Natural killer cell treated with Interleukin-12 subunit alpha and Interleukin-12 subunit beta and Interleukin-15 and Interleukin-18, amount 100 ng/mL, for 72 hours (primary cell): ENCODE measurements at places on chromosomes 4 and X.
A peak's percentile ranks its signal among the peaks of the same experiment; 100 is the strongest.

GRCh38 chr4:186161138-186161537 lies 30.2 kb upstream of the CYP4V2 start:
- H3K27ac ChIP-seq, result no peak overlapping the region
- no peak overlapping the region for H3K4me3 ChIP-seq

- H3K4me1 ChIP-seq, result no peaks in the 10 kb centered on the region
- peaks cover 6% of the 10 kb centered on the region for H3K36me3 ChIP-seq
- no peak overlapping the region for H3K27ac ChIP-seq
- DNase-seq, result no peak
- H3K27me3 ChIP-seq, result no peaks in the 10 kb centered on the region
Measured at GRCh38 chr4:163042306-163042705, 124.4 kb downstream of the NAF1 start.

DNA sequence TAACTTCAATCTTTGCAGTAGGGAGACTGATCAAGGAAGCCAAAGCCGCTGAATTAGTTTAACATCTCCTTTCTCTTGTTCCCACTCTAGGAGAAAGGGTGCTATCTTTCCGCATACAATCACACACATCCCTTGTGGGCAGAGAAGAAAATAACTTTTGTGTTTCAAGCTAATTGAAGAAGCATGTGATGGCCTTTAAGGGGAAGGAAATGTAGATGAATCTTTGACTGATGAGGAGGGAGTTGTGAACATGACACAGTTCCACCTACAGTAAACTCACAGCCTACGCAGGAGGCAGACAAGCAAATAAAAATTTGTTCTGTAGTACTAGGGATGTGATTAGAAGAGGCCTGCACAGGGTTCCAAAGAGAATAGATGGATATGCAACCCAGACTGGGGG lies 14.7 kb upstream of the SPATA4 start:
- H3K27ac ChIP-seq, result no peak overlapping the region
- no peak overlapping the region for H3K4me3 ChIP-seq
- peaks cover 36% of the 10 kb centered on the region for H3K27me3 ChIP-seq
- no peak for DNase-seq

GRCh38 chr4:142040043-142040442 lies 403.7 kb downstream of the IL15 start:
- no peaks in the 10 kb centered on the region for H3K27me3 ChIP-seq
- no peak overlapping the region for H3K4me3 ChIP-seq
- DNase-seq, result no peak
- H3K4me1 ChIP-seq, result no peaks in the 10 kb centered on the region
- H3K27ac ChIP-seq, result no peak overlapping the region

- H3K36me3 ChIP-seq, result no peaks in the 10 kb centered on the region
- peaks cover 22% of the 10 kb centered on the region for H3K4me1 ChIP-seq
- H3K27me3 ChIP-seq, result no peaks in the 10 kb centered on the region
- peak overlapping the region; percentile 89 for H3K27ac ChIP-seq
Measured at GRCh38 chrX:130094696-130095095, 15.6 kb downstream of the ELF4 start.

- no peak overlapping the region for H3K4me3 ChIP-seq
- peaks cover 13% of the 10 kb centered on the region for H3K36me3 ChIP-seq
- peaks cover 31% of the 10 kb centered on the region for H3K4me1 ChIP-seq
- no peak for DNase-seq
- peaks cover 15% of the 10 kb centered on the region for H3K27me3 ChIP-seq
- H3K27ac ChIP-seq, result no peak overlapping the region
Measured at GRCh38 chr4:113358784-113359183, 309.3 kb downstream of the ANK2 start.

DNA sequence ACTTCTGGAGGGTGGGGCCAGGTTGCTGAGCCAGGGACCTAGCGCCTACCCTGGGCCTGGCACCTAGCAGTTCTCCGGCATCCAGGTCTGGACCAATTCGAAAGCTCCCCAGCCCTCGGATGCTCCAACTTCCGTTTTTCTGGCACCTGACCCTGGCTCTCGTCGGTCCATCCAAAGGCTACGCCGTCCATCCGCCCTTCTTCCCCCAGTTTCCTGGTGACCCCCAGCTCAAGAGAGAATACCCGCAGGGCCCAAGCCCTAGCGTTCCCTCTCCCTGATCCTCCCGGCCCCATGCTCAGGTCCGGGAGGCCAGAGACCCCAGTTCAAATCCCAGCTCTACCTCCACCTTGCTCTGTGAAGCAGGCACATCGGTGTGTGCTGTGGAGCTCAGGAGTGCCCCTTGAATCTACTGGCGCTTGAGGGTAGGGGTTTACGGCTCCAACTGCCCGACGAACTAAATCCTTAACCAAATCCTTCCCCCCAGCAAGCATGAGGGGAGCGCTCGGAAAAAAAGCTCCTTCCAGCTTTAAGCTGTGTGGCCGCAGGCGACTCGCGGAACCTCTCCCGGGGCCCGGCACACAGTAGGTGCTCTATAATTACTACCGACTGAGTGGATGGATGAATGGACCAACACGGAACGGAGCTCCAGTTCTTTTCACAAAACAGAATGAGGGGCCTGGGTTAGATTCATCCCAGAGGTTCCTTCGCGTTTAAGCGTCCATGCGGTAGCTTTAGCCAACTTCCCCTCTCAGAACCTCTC lies 1.1 kb downstream of the CRMP1 start:
- peaks cover 4% of the 10 kb centered on the region for H3K36me3 ChIP-seq
- H3K27me3 ChIP-seq, result peaks cover 58% of the 10 kb centered on the region
- DNase-seq, result no peak

DNA sequence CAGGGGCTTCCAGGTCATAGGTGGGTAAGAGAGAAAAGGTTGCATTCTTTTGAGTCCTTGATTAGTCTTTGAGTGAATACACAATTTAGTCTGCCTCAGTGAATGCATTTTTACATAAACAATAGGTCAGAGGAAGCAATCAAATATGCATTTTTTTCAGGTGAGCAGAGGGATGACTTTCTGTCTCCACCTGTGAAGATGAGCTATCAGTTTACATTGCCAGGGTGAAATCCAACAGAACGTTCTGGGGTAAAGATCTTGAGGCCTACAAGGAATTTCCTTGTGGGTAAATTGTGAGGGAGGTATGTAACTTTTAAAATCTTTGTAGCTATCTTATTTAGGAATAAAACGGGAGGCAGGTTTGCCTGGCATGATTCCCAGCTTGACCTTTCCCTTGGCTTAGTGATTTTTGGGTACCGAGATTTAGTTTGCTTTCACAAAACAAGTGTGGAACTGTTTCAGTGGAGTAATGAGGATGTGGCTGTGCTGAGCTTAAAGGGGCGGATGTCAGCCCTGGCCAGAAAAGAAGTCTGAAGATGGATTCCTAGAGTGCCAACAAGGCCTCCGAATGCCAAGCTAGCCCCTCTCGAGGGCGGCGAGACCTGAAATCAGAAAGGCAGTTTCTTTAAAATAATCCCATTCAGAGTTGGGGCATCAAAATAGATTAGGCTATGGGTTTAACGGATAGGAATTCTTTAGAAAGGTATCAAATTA lies 29.5 kb downstream of the TMEM131L start:
- H3K27ac ChIP-seq, result peak overlapping the region; percentile 17
- H3K4me1 ChIP-seq, result peaks cover 68% of the 10 kb centered on the region
